Activated gamma-delta T cell treated with anti-CD3 and anti-CD28 coated beads, Interleukin-2, amount 50 U/mL, for 16 hours (primary cell): ENCODE measurements at places on chromosomes 3 and 15.

DNA sequence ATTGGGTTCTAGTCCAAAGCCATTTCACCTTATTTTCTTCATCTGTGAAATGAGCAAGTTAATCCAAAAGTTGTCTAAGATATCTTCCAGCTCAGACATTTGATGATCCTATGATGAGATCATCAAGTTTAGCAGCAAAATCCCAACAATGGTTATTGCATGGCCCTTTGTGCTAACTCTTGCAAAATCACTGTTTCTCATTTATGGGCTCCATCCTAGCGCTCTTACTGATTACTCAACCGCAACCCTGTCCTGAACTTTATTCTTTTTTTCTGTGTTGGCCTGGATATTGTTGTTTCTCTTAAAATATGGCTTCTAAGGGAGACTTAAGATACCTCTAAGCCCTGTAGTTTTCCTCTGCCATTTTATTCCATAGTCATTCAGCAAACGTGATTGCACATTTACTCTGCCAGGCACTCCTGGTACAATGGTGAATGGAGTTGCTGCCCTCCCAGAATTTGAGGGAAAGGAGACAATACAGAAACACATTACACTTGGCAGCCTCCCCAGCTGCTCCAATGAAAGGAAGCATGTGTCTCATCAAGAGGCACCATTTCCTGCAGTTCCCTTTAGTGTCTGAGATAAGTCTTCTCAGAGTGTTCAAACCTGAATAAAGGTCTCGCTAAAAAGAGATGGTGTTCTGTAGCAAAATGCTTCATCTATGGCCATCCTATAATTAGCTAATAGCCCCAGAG lies 4.4 kb downstream of the GXYLT2 start:
- no peak for DNase-seq

GRCh38 chr15:96888764-96889163 lies 558.3 kb downstream of the NR2F2 start:
- DNase-seq, result no peak

DNA sequence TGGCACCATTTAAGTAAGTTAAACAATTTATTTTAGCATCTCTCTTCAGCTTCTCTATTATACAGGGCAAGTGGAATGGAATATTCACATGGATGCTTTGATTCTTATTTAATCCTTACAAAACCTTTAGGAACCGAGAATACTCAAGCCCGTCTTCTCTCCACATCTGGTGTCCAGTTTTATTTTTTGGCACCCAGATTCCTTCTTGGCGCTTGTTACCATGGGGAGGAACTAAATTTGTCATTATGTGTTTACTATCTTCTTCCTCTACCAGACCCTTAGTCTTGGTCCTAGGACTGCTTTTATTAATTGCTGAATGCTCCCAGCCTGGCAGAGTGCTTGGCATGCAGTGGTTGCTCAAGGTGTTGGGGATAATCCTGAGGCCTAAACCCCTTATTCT lies 138.8 kb downstream of the CACNA2D3 start:
- no peak for DNase-seq

DNA sequence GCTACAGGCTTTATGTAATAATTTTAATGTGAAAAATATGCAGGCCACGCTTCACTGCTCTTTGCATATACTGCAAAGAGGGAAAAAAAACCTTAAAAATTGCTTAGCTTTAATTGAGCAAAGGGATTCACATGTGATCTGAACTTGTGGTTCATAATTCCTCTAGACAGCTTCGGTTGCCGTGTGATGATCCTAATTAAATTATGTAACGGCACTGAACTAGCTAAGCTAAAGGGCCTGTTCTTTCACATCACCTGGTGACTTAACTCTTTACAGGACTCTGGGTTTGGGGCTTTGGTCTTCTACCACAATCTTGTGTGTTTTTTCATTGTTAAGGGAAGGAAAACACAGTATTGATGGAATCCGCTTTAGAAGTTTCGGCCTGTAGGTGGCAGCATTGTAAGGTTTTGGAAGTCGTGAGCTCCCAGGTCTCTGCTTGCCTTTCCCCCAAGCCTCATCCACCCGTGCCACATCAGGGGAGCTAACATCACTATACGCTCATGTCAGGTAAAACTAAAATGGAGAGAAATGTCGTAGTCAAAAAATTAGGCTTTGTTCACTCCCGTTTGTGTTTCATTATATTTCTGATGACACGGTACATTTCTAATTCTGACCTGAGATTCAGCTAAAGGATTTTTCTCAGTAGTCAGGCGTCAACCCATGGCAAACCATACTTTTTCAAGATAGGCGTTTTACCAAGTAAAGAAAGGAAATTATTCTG lies 205.6 kb upstream of the DPH6 start:
- no peak for DNase-seq
